Calu3 (cell line): ENCODE measurements at places on chromosomes 5 and 9. TPM values are rescaled to one million over a fixed set of nuclear protein-coding genes. Genes with fewer than 3 reads are reported as not detected.

RANBP17 gene
- 69.3 and 117 TPM in 2 replicates for total RNA-seq

GRCh38 chr9:80968611-80969010 lies 720.7 kb downstream of the TLE1 start:
- no peaks in the 10 kb centered on the region for H3K27me3 ChIP-seq
- no peaks in the 10 kb centered on the region for H3K4me1 ChIP-seq
- H3K36me3 ChIP-seq: no peaks in the 10 kb centered on the region
- no peak for DNase-seq
- H3K4me3 ChIP-seq: no peak overlapping the region

- H3K4me1 ChIP-seq: no peaks in the 10 kb centered on the region
- no peak for DNase-seq
- H3K36me3 ChIP-seq: no peaks in the 10 kb centered on the region
- peaks cover 64% of the 10 kb centered on the region for H3K27me3 ChIP-seq
- H3K4me3 ChIP-seq: no peak overlapping the region
- no peak overlapping the region for H3K27ac ChIP-seq
Measured at GRCh38 chr5:135434591-135435466, 12.3 kb downstream of the DCANP1 start.

SARDH gene
- total RNA-seq: 0.12 TPM in 1 of 2 replicates, not detected in the other

PCDHGA10 gene
- total RNA-seq: 2.6 and 3.7 TPM in 2 replicates

DNA sequence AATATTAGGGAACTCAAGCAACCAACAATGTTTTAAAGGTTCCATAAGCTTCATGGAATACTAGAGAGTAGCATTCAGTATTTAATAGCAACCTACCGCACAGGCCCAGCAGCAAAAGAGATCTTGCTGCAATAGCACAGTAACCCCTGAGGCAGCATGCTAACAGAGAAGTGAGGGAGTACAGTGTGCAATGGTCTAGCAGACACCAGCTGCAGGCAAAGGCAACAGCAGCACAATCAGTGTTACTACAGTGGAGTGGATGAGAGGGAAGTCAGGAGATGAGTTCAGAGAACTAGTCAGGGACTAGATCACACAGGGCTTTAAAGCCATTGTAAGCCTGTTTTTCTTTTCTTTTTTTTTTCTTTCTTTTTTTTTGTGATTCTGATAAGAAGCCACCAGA lies 2.8 kb downstream of the TICAM2 start:
- no peak overlapping the region for H3K4me3 ChIP-seq
- H3K4me1 ChIP-seq: peaks cover 23% of the 10 kb centered on the region
- H3K27ac ChIP-seq: no peak overlapping the region
- DNase-seq: no peak
- H3K27me3 ChIP-seq: no peaks in the 10 kb centered on the region
- peaks cover 18% of the 10 kb centered on the region for H3K36me3 ChIP-seq

GRCh38 chr9:109302606-109303005 lies 18.3 kb downstream of the EPB41L4B start:
- H3K27ac ChIP-seq: no peak overlapping the region
- H3K36me3 ChIP-seq: no peaks in the 10 kb centered on the region
- H3K4me1 ChIP-seq: peaks cover 7% of the 10 kb centered on the region
- H3K27me3 ChIP-seq: no peaks in the 10 kb centered on the region
- no peak for DNase-seq

DNA sequence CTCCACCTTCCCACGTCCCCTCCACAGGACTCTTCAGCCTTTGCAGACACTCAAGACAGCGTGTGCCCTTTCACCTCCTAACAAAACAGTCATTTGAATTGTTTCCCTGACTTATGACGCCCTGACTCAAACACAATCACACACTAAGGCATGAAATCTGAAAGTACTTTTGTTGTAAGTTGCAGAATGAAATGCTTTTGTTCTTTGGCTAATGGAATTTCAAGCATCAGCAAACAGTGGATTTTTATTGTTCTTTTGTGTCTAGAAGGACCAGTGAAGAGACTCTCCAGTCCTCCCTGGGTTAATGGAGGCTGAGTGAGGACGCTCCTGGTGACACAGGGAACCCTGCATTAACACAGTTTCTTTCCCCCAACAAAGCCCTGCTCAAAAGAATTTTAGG lies 380.1 kb downstream of the CTNND2 start:
- DNase-seq: no peak
- no peaks in the 10 kb centered on the region for H3K27me3 ChIP-seq
- H3K36me3 ChIP-seq: no peaks in the 10 kb centered on the region
- peaks cover 20% of the 10 kb centered on the region for H3K4me1 ChIP-seq
- no peak overlapping the region for H3K4me3 ChIP-seq
- H3K27ac ChIP-seq: no peak overlapping the region
